Femur (tissue), 1 donor: ENCODE measurements at places on chromosomes 3 and 15.

DNA sequence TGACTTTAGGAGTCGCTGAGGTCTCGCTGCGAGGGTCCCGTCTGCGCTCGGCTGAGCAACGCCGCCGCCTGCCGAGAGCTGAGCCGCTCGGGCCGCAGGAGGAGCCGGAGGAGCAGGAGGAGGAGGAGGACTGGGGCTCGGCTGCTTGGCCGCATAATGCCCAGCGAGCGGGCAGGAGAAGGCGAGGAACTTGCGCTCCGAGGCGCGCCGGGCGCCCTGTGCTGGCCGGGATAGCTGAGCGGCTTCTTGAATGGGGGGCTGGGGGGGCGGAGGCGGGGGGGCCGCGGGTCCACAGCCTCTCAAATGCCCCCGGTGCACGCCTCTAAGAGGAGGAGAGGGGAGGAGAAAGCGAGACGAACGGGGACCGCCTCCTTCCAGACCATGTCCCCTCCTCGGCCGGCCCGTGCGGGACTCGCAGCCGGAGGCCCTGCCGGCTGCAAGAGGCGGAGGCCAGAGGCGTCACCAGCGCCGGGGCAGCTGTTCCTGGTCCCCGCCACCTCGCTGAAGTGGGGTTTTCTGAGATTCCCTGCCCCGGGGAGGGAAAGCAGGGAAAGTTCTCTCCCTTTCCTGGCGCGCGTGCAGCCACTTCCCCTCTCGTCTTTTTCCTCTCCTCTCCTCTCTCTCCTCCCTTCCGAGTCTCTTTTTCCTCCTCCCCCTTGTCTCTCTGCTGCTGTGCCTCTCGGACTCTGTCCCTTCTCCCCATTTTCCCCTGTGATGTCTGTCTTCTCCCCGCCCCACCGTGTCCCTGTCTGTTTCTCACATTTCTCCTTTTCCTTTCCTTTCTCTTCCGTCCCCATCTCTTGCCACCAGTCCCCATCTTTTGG is at the start of gene ADAMTS9:
ADAMTS9 (minus strand) TSS at position 220 of the 824 bp plus-strand sequence. CDS start 343 bp downstream, outside the sequence.
- DNase-seq: peak; percentile 96

DNA sequence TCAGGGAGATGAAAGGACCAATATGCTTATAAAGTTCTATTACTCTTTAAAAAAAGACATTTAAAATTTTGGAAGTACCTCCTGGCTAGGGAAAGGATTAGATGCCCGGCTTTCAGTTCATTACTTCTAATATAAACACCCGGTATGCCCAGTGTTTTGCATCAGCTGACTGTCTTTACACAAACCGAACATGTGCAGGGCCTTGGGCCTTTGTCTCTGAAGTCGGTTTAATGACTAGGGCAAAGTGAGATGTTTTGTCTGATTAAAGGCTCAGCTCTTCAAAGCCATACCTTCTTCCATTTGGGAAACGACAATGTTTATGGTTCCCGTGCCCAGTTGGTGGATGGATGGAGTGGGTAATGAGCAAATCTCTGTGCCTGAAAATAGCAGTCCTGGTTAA is 179.3 kb upstream of the LRTM1 start:
- DNase-seq: no peak

DNA sequence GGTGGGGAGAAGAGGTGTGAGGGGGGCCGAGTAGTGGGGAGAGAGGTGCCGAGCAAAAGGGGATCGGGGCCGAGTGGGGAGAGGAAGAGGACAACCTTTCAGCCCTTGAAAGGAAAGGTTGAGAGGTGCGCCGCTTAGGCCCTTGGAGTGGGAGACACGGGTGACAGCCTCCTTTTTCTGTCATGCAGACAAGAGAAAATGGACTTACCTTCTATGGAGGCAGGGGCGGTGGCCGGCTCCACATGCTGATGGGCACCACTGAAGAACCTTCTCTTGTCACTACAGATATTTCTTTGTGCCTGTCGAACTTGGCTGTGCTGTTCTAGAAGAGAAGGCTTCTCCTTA is 421 bp downstream of the KLHL18 start:
- peak; percentile 37 for DNase-seq

GRCh38 chr3:178568155-178568731 is 32.0 kb downstream of the KCNMB2 start:
- no peak for DNase-seq

GRCh38 chr3:184559336-184559735 is 2.2 kb upstream of the EPHB3 start:
- DNase-seq: no peak

GRCh38 chr3:29240887-29241286 is 40.0 kb upstream of the RBMS3 start:
- no peak for DNase-seq

DNA sequence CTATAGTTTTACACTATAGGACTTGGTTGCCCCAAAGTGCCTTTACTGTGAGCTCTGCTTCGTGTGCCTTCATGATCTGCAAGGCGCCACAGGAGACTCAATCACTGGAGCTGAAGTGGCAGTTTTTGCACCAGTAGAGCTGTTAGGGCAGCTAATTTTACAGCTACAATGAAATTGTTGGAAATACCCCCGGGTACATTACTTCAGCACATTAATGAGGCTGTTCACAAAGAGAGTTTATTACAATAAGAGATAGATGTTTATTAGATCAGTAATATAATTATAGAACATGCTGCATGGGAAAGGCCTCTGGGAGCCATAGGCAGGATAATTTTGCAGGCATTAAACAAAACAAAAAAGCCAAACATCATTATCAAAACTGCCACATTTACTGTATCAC is 231.1 kb downstream of the CTNNB1 start:
- no peak for DNase-seq

DNA sequence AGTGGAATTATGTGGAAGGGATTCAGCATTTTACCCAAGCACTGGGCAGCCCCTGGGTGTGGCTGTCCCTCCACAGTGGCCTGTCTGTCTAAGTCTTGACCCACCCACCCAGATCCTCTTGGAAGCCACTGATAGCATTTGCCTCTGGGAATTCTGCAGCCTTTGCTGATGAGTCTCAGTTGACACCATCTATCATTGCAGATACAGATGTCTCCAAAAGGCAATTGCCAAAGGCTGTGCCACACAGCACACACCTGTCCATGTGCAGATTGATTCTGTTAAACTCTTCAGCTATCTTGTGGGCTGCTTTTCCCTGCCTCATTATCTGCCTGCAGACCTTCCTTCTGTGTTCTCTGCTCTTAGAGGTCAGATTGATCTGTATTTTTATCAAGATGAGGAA is 18.1 kb downstream of the CX3CR1 start:
- no peak for DNase-seq

GRCh38 chr3:55630280-55630920 is 143.3 kb upstream of the WNT5A start:
- no peak for DNase-seq

DNA sequence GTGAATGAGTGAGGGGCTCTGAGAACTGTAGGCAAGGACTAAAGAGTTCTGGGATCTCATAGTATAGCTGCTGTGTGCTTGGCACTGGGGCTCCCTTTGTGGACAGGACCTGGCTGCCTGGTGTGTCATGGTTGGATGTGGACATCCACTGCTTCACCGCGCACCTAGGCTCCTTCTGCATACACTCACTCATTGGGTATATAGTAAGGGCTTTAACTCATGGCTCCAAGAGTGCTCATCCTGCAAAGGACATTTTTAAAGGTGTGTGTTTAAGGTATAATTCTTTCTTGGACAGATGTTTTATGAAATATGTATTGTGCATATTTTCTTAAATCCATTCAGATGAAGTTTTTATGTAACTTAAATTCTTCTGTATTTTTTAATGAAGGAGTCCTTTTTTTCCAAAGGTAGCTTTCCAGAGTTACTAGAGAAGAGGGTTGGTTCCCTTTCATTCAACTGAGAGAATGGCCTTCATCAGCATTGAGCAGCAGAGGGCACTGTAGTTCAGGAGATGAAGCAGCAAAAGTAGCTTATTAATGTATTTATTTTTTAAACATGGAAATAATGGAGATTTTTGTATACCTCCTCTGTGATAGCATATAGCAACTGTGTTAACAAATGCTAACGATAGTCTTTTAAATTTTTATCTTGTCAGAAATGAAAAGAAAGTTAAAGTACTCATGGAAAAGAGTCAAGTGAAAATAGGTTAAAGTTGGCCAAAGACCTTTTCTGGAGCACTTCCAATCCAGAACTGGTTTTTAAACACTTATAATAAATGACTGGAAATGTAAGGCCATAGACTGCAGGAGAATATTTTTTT is 25.2 kb downstream of the OXNAD1 start:
- DNase-seq: peak; percentile 44

DNA sequence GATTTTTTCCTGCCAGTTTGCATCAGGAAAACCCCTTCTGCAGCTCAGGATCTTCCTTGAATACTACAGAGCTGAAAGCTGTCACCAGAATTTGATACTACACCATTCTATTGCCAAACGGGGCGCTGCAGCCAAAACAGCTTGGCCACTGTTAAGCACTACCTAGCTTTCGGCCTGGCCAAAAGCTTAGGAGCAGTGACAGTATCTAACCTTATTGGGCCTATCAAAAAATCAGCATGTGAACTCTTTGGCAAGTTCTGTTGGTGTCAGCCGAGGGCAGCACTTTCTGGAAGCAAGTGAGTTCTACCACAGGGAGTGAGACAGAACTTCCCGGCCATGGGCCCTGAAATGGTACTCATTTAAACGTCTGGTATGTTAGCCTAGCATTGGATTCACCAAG is 16.1 kb upstream of the GYG1 start:
- peak; percentile 47 for DNase-seq

DNA sequence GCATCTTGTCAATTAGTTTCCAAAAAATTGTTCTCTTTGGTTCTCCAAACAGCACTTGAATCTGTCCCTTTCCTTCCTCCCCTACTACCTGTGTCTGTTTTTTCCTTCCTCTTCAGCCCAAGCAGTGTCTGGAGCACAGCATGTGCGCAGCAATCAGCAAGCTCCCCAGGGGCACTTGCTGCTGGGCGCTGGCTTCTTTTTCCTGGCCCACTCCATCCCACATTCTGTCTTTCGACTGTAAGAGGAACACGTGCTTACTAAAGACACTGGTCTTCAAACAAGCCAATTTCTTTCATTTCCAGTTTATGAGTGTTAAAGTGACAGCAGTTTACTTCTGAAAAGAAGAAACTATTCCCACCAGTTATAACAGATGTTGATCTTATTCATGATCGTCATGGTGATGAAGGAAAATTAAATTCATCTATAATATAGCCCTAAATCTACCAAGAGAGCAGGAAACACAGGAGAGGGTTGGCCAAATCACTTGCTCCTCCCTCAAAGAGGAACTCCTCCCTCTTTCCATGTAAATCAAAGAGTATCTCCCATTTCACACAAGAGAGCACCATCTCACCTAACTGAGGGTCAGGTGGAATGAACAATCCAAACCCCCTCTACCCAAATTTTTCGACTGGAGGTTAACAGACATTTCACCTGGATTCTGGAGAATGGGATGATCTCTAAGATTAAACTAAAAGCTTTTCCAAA is 115.4 kb downstream of the IGF2BP2 start:
- no peak for DNase-seq

DNA sequence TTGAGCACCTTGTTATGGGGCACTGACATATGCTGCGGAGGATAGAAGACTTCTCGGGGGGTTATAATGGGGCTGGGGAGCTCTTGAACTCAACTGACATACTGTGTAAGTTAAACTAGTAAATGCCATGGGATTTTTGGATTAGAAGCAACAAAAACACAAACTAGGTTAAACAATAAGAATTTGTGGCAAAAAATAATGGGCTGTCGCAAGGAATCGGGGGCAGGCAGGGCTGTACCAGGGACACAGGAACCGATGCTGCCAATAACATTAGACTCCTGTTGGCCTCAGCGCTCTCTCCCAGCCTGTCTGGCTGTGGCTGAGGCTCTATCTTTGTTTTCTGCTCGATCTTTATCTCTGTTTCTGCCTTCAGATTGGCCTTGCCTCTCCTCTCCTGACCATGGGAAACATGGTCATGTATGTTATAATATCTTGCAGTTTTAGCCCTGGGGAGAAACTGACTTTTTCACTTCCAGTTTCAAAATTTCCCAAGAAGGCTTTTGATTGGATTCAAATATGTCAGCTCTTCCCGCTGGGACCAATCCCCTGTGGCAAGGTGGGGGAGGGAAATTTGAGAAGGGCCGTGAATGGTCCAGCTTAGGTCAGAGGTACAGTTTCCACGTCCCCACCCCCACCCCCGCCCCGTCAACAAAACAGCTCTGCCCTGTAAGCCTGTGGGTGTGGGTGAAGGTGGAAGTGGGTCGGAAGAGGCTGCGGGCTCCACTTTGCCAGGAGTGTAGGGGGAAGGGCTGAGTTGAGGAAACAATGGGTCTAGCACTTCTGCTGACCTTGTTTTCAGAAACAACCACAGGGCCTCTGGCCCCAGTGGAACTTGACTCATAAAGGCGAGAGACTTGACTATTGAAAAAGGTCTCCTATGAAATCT is 161.1 kb upstream of the TBL1XR1 start:
- peak; percentile 84 for DNase-seq

- peak; percentile 93 for DNase-seq
Measured at GRCh38 chr3:114660124-114660523, 366.3 kb downstream of the TIGIT start.

GRCh38 chr3:52405066-52405465 is 39.8 kb downstream of the SEMA3G start:
- DNase-seq: peak; percentile 15

- DNase-seq: no peak
Measured at GRCh38 chr3:143975554-143976152, 4.0 kb downstream of the DIPK2A start.

GRCh38 chr15:83588441-83588840 is 65.5 kb upstream of the ADAMTSL3 start:
- DNase-seq: no peak

DNA sequence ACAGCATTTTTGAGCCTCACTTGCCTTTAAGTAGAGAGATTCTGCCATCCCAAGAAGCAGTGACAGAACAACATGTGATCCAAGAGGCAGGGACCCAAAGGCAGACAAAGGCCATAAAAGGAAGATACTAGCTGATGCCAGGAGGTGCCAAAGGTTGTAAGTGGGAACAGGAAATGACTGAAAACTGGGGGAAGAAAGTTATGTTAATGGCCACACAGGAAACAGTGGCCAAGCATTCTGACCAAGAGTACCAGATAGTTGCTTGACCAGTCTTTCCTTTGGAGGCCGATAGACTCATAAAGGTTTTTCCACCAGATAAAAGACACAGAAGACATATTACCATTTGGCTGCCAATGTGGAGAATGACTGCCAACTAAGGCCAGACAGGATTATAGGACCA is 274.5 kb upstream of the PEX5L start:
- no peak for DNase-seq

DNA sequence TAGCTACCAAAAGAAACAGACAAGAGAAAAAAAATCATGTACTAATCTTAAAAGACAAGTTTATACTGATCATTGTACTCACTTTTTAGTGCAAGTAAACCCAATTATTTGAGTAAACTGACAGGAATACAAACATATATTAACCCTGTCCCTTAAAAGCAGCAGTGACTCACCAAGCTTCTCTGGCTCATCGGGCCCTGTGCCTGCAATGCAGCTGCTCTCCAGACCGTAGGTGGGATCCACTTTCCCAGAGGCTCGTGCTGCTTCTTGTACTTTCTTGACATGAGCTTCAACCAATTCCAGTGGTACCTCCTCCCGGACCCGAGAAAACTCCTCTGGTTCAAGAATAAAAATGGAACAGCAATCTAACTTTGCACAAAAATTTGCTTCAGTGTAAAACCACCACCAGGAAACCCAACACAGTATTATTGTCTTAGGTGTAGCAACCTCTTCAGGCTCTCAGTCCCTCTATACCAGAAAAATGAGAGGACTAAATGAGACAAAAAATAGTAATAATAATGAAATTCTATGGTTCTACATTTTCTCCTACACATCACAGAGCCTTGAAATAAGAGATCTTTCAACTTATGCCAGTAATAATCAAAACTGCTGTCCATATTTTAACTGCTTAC is 82.6 kb upstream of the CSPG5 start:
- no peak for DNase-seq

- peak; percentile 50 for DNase-seq
Measured at GRCh38 chr3:32420126-32421038, 28.7 kb downstream of the CMTM7 start.
